ENCODE measurements at places on chromosomes 6 and 20. TPM values are rescaled to one million over a fixed set of nuclear protein-coding genes. Genes with fewer than 3 reads are reported as not detected.

Gene USP49
- 1.7 TPM for total RNA-seq

GRCh38 chr20:53595018-53595378 lies 1.4 kb upstream of the ZNF217 start:
- no peaks in the 10 kb centered on the region for H3K36me3 ChIP-seq
- H3K4me1 ChIP-seq, result peaks cover 48% of the 10 kb centered on the region
- H3K27me3 ChIP-seq, result no peaks in the 10 kb centered on the region
- peak overlapping the region; percentile 90 for H3K27ac ChIP-seq

GRCh38 chr20:60219231-60219630 lies 261.0 kb downstream of the CDH26 start:
- DNase-seq, result no peak
- H3K4me1 ChIP-seq, result no peaks in the 10 kb centered on the region
- no peak overlapping the region for H3K4me3 ChIP-seq
- H3K36me3 ChIP-seq, result peaks cover 2% of the 10 kb centered on the region
- no peak overlapping the region for H3K27ac ChIP-seq

Gene FILIP1
- total RNA-seq, result 0.07 TPM

Gene STK35
- 17.8 TPM for total RNA-seq

DNA sequence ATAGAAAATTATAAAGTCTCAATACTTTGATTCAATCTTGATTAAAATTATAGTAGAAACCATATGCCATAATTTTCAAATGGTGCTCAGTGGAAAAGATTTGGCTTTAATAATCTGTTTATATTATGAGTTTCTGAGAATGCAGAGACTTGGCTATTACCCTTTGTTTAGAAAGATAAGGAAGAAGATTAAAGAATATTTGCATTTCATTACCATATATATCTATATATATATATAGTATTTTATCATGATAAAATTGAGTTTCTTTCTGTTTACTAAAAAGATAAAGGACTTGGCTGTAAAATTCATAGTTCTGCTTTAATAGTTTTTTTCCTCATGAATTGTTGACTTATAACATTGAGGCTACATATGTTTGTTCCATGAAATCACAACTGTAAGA lies 679.3 kb upstream of the MAP3K7 start:
- no peaks in the 10 kb centered on the region for H3K36me3 ChIP-seq
- no peak for DNase-seq
- H3K4me1 ChIP-seq, result no peaks in the 10 kb centered on the region
- no peaks in the 10 kb centered on the region for H3K27me3 ChIP-seq
- no peak overlapping the region for H3K27ac ChIP-seq

DNA sequence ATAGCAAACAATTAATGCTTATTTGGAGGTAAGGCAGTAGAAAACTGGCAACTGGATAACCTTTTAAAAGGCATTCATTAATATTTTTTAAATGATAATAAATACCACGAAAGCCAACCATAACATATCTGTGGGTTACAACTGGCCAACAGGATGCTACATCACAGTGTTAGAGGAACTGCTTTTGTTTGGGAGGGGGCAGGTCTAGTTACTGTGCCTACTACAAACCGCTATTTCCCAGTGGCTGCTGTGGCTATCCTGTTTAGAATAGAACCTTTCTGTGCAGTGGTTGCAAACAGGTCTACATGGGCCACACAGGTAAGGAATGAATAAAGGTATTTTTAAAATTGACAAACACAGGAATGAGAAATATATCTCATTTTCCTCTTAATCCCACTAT lies 976 bp downstream of the PIGT start:
- peak overlapping the region; percentile 97 for H3K27ac ChIP-seq
- H3K36me3 ChIP-seq, result peaks cover 8% of the 10 kb centered on the region
- no peak for DNase-seq
- H3K4me3 ChIP-seq, result peak overlapping the region; percentile 95
- H3K27me3 ChIP-seq, result no peaks in the 10 kb centered on the region

GRCh38 chr6:45419571-45420082 lies 41.9 kb upstream of the SUPT3H start:
- peak overlapping the region; percentile 98 for H3K4me3 ChIP-seq
- peaks cover 9% of the 10 kb centered on the region for H3K36me3 ChIP-seq
- peaks cover 6% of the 10 kb centered on the region for H3K27me3 ChIP-seq
- H3K4me1 ChIP-seq, result peaks cover 30% of the 10 kb centered on the region

DNA sequence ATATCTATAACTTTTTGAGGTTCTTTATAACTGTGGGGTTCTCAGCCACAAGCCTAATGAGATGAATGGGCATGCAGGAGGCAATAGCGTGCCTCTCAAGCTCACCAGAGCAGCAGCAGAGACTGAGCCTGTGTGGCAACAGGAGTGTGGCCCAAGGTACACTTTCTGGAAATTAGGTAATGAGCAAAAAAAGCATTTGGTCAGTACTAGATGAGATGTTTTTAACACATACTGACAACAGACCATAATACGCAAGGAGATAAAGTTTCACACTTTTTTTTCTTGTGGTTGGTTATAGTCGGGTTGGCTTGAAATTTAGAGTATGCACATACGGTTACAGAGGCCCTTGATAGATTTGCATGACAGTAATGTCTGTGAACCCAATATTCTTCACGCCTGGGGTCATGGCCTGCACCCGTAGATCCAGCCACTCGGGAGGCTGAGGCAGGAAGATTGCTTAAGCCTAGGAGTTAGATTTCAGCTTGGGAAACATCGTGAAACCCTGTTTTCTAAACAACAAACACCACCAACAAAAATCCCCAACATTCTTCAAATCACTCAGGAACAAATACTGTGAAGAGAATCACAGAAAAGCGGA lies 300.1 kb downstream of the GMDS start:
- H3K4me3 ChIP-seq, result no peak overlapping the region
- H3K36me3 ChIP-seq, result peaks cover 10% of the 10 kb centered on the region
- no peak for DNase-seq
- H3K27ac ChIP-seq, result no peak overlapping the region

- H3K27me3 ChIP-seq, result peaks cover 31% of the 10 kb centered on the region
- H3K36me3 ChIP-seq, result no peaks in the 10 kb centered on the region
- no peak overlapping the region for H3K4me3 ChIP-seq
- H3K27ac ChIP-seq, result no peak overlapping the region
Observed at GRCh38 chr6:108105571-108105970, 31.0 kb upstream of the OSTM1 start.

Gene NKX2-2
- not detected for total RNA-seq

DNA sequence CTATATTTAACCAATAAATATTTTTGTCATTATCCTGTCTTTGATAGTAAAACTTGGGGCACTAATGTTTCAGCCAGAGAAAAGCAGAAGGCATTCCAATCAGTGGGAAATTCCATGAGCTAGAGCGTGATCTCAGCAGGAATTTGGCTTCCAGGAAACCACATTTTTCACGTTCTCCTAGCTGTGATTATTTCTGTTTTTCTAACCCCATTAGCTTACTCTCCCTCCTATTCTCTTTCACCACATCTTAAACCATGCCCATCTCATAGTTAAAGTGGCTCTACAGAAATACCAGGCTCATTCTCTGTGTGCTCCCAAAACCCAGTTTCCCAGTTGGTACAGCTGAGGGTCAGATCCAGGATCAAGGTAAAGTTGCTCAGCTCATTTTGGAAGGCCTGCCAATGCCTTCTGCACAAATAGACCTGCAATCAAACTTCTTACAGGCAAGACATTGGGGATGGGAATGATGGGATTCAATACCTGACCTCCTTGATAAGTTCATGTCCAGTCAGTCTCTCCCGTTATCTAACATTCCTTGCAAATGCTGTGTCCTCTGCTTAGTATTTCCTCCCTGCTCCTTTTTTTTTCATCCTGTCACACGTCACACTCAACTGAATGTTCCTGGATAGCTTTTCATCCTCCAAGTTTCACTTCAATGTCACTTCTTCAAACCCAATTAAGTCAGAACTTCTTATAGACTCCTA lies 33.1 kb upstream of the TMEM30A start:
- no peak overlapping the region for H3K4me3 ChIP-seq
- peaks cover 4% of the 10 kb centered on the region for H3K36me3 ChIP-seq
- no peak for DNase-seq

- DNase-seq, result no peak
- H3K36me3 ChIP-seq, result no peaks in the 10 kb centered on the region
- H3K4me3 ChIP-seq, result peak overlapping the region; percentile 98
- H3K27ac ChIP-seq, result peak overlapping the region; percentile 97
- no peaks in the 10 kb centered on the region for H3K27me3 ChIP-seq
- peaks cover 40% of the 10 kb centered on the region for H3K4me1 ChIP-seq
Observed at GRCh38 chr20:24991897-24992486, 559 bp downstream of the APMAP start.

GRCh38 chr6:74870403-74870802 lies 335.4 kb downstream of the COL12A1 start:
- H3K27ac ChIP-seq, result no peak overlapping the region
- H3K4me3 ChIP-seq, result no peak overlapping the region
- H3K27me3 ChIP-seq, result no peaks in the 10 kb centered on the region

Gene GJA10
- total RNA-seq, result not detected

- H3K4me1 ChIP-seq, result peaks cover 9% of the 10 kb centered on the region
- H3K27me3 ChIP-seq, result no peaks in the 10 kb centered on the region
- no peak overlapping the region for H3K4me3 ChIP-seq
- H3K36me3 ChIP-seq, result peaks cover 16% of the 10 kb centered on the region
- no peak overlapping the region for H3K27ac ChIP-seq
Observed at GRCh38 chr20:25676164-25676809, 20.4 kb downstream of the ZNF337 start.

DNA sequence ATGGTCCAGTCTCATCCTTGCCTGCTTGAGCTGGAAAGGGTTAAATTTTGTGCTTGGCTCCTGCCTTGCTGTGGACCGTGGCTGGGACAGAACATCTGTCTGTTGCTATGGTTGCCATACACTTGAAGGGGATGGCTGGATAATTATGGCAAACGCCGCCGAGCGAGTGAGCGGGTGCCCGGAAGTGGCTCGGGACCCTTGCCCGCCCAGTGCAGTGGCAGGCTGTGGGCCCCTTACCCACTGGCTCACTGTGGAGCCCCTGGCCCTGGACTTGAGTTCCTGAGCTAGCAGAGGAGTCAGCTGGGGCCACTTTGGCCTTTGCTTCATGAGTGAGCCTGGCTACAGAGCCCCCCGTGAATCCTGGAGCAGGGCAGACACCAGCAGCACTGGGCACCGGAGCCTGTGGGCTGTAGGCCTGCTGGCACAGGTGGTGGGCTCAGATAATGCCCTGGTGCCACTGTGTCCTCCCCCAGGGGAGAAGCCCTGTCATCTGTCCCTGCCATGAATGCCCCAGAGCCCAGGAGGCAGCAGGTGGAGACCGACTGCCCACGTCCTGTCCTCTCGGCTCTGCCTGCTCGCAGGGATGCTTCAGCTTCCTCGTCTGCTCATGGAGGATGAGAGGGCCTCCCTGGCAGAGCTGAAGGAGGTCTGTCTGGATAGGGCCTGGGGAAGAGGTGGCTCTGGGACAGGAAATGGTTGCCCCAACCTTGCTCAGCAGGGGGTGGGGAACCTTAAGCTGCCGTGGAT lies 25.5 kb upstream of the NOL4L start:
- no peaks in the 10 kb centered on the region for H3K36me3 ChIP-seq
- peak overlapping the region; percentile 35 for H3K27ac ChIP-seq
- H3K4me3 ChIP-seq, result no peak overlapping the region
- H3K27me3 ChIP-seq, result peaks cover 7% of the 10 kb centered on the region
- H3K4me1 ChIP-seq, result peaks cover 16% of the 10 kb centered on the region

DNA sequence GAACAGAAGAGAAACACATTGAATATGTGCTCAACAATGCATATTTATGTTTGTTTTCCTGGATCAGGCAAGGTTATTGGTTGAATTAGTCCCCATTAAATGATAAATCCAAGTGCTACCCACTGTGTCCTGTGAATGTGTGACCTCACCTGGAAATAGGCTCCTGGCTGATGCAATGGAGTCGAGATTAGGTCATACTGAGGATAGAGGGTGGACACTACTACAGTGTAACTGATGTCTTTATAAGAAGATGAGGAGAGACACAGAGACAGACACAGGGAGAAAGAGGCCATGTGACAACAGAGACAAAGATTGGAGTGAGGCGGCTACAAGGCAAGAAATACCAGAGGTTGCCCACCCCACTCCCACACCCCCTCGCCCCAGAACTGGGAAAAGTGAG lies 559.3 kb downstream of the C6orf118 start:
- no peaks in the 10 kb centered on the region for H3K27me3 ChIP-seq
- DNase-seq, result no peak
- no peaks in the 10 kb centered on the region for H3K4me1 ChIP-seq
- no peaks in the 10 kb centered on the region for H3K36me3 ChIP-seq

Gene PHACTR1
- total RNA-seq, result 2.8 TPM

Gene CGA
- 0.40 TPM for total RNA-seq

DNA sequence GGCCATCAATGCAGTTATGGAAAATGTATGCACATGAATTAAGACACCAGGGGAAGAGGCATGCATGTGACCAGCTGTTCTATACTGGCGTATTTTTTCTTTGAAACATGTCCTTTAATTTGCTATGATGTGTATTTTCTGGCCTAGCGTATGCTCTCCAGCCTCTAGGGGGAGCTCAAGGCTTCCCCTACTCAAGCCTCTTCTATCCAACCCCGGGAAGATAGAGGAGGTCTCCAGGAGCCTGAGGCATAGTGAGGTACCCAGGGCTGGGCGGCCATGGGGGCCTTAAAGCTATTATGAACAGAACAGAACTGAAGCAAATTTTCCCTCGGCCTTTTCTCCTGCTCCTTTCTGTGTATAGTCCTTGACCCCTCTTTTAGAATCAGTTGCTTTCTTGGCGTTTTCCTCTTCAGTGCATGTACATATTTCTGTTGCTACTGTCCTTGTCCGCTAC lies 528.9 kb downstream of the MAFB start:
- no peak for DNase-seq
- no peak overlapping the region for H3K4me3 ChIP-seq
- H3K27ac ChIP-seq, result no peak overlapping the region

GRCh38 chr6:97440590-97441176 lies 157.7 kb upstream of the MMS22L start:
- no peak for DNase-seq
- H3K27ac ChIP-seq, result no peak overlapping the region
- no peaks in the 10 kb centered on the region for H3K36me3 ChIP-seq
- peaks cover 2% of the 10 kb centered on the region for H3K4me1 ChIP-seq
- H3K4me3 ChIP-seq, result no peak overlapping the region

Gene DNAH8
- 0.05 TPM for total RNA-seq

- H3K27ac ChIP-seq, result no peak overlapping the region
- H3K36me3 ChIP-seq, result no peaks in the 10 kb centered on the region
- no peak overlapping the region for H3K4me3 ChIP-seq
- DNase-seq, result no peak
- H3K4me1 ChIP-seq, result no peaks in the 10 kb centered on the region
- H3K27me3 ChIP-seq, result no peaks in the 10 kb centered on the region
Observed at GRCh38 chr6:76214546-76214945, 142.1 kb upstream of the IMPG1 start.

DNA sequence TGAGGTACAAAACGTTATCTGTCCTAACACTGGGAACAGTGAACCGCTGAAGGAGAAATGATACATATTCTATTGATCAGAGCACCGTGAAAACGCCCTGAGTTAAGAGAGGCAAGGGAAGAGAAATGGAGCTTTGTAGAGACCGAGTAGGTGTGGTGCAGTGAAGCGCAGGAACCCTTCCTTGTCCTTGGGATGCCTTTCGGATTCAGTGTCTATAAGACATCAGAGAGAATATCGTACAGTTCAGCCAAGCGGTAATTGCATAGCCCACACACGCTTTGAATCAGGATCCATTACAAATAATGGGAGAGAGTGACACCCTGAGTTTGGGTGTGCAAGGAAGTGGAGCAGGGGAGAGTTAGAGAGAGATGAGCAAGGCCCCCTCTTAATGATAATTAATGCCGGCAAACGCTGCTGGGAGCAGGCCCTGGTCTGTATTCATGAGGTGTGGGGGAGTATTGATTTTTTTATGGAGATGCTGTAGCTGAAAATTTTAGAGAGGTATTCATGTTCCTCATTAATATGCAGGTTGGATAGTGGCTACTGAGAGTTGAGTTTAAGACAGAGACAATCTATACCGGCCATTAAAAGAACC lies 20.7 kb downstream of the NOX3 start:
- H3K27me3 ChIP-seq, result peaks cover 19% of the 10 kb centered on the region
- H3K4me3 ChIP-seq, result no peak overlapping the region
- no peaks in the 10 kb centered on the region for H3K36me3 ChIP-seq
- no peak for DNase-seq

Gene OLIG3
- 0.12 TPM for total RNA-seq
